Heart left ventricle (tissue), 16 donors: ENCODE measurements at places on chromosomes 3 and 15. TPM values are rescaled to one million over a fixed set of nuclear protein-coding genes. Genes with fewer than 3 reads are reported as not detected.

AMIGO3 gene
- not detected for total RNA-seq

CHRM5 gene
- not detected for total RNA-seq

CFAP100 gene
- total RNA-seq: not detected

TICRR gene
- not detected for total RNA-seq

HRH1 gene
- total RNA-seq: 4.0 TPM

GRCh38 chr3:175479800-175480199 is 620.7 kb downstream of the NAALADL2 start:
- no peaks in the 10 kb centered on the region for H3K36me3 ChIP-seq
- no peaks in the 10 kb centered on the region for H3K27me3 ChIP-seq
- H3K4me3 ChIP-seq: no peak overlapping the region
- no peak for DNase-seq

- H3K36me3 ChIP-seq: no peaks in the 10 kb centered on the region
- H3K27me3 ChIP-seq: peaks cover 8% of the 10 kb centered on the region
- peak; percentile 69 for DNase-seq
- H3K4me3 ChIP-seq: peak overlapping the region; percentile 61
Observed at GRCh38 chr3:126287536-126288241, 69.5 kb downstream of the KLF15 start.

DNA sequence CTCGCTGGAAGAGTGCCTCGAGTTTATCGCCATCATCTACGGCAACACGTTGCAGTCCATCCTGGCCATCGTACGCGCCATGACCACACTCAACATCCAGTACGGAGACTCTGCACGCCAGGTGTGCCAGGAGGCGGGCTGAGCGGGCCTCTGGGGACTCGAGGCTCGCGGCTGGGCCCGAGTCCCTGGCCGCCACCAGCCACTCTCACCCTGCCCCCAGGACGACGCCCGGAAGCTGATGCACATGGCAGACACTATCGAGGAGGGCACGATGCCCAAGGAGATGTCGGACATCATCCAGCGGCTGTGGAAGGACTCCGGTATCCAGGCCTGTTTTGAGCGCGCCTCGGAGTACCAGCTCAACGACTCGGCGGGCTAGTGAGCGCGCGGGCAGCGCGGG is 1.9 kb downstream of the GNAT1 start:
- H3K4me3 ChIP-seq: no peak overlapping the region
- no peaks in the 10 kb centered on the region for H3K36me3 ChIP-seq
- DNase-seq: no peak
- peaks cover 28% of the 10 kb centered on the region for H3K4me1 ChIP-seq

- no peaks in the 10 kb centered on the region for H3K27me3 ChIP-seq
- H3K36me3 ChIP-seq: peaks cover 14% of the 10 kb centered on the region
- H3K4me3 ChIP-seq: no peak overlapping the region
- H3K27ac ChIP-seq: no peak overlapping the region
Observed at GRCh38 chr3:124639406-124640237, 90.6 kb upstream of the UMPS start.

- DNase-seq: no peak
- H3K27ac ChIP-seq: no peak overlapping the region
- H3K4me3 ChIP-seq: no peak overlapping the region
- no peaks in the 10 kb centered on the region for H3K4me1 ChIP-seq
Observed at GRCh38 chr3:160856450-160856849, 100.4 kb downstream of the PPM1L start.

DNA sequence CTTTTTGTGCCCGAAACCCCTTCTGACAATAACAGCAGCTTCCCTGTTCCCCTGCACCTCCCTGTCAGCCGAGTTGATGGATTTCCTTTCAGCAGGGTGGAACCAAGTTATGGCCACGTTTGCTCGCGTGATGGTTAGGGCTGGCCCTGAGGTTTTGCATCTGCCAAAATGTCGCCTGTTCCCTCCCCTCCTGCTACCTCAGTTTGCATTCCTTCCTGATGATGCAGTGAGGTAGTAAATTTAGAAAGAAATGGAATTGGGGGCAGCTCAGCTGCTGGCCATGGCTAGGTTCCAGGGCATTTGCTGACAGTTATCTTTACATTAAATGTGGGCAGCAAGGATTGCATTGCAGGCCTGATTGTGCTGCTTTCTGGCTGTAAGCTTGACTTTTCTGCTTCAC is 13.2 kb downstream of the LIMD1 start:
- peak overlapping the region; percentile 87 for H3K27ac ChIP-seq
- peaks cover 80% of the 10 kb centered on the region for H3K4me1 ChIP-seq
- H3K36me3 ChIP-seq: no peaks in the 10 kb centered on the region
- no peak overlapping the region for H3K4me3 ChIP-seq
- DNase-seq: no peak

DNA sequence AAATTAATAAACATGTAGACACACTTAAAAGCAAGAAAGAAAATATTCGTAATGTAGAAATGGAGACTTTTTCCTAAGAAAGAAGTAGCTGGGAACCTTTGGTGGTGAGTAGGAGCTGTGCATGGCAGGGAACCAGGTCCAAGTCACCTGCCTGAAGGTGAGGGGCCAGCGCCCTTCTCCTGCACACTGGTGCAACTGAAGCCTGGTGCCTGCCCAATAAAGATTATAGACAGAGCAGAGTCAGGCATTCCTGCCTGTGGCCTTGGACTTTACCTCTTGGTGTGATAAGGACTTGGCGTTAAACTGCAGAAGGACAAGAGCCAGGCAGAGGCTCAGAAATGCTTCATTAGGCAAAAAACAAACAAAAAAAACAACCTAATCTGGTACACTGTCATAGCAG is 14.2 kb downstream of the CFAP91 start:
- no peak for DNase-seq
- no peak overlapping the region for H3K4me3 ChIP-seq
- H3K27me3 ChIP-seq: no peaks in the 10 kb centered on the region
- H3K4me1 ChIP-seq: no peaks in the 10 kb centered on the region
- peaks cover 2% of the 10 kb centered on the region for H3K36me3 ChIP-seq

DNA sequence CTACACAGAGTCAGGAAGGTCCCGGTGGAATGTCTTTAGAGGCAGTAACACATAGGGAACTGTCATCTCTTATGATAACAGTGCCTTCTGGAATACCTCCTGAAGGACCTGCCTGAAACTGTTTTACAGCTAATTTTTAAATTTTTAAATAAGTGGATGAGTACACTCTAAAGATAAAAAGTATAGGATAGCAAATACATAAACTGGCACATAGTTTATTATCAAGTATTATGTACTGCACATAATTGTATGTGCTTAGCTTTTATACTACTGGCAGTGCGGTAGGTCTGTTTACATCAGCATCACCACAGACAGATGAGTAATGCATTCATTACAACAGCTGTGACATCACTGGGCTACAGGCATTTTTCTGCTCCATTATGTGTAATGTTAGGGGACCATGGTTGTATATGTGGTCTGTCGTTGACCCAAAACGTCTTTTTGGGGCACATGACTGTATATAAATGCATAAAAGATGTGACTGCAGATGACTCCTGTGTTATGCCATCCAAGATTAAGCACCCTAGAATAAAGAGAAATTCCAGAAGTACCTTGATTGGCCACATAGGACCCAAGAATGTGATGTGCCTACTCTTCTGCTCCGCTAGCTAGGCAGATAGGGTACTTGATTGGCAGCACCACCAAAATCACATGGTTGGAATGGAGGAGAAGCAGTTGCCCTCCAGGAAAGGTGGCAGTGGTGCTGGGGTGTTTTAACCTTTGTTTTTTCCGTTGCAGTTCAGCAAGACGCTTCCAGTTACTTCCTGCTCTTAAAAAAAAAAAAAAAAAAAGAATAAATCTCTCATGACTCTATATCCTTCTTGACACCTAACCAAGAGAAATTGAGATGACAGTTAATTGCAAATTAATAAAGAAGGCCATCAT is 3.3 kb downstream of the VPS8 start:
- peaks cover 13% of the 10 kb centered on the region for H3K36me3 ChIP-seq
- DNase-seq: no peak
- no peak overlapping the region for H3K4me3 ChIP-seq
- peak overlapping the region; percentile 64 for H3K27ac ChIP-seq
- peaks cover 51% of the 10 kb centered on the region for H3K4me1 ChIP-seq
- H3K27me3 ChIP-seq: no peaks in the 10 kb centered on the region

DNA sequence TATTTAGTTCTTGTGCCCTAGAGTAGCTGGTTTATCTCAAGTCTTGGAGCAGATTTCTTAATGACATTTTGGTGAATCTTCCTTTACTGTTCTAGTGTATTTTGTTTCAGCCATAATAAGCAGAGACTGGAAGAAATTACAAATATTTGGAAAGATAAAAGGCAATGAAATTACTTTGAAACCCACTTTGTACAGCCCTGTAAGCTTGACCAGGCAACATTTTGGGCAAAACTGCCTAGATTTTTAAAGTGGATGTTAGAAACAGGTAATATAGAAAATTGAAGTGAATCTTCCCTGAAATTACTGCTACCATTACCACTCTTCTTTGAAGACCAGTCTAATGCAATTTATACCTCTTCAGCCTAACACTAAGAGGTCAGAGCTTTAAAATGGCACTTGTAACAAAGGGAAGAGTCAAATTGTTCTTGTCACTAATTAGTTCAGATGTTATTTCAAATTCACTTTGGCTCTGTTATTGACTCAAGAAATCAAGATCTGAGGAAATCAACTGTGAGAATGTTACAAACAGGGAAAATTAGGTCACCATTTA is 589.4 kb downstream of the NLGN1 start:
- no peaks in the 10 kb centered on the region for H3K4me1 ChIP-seq
- no peak for DNase-seq

DNA sequence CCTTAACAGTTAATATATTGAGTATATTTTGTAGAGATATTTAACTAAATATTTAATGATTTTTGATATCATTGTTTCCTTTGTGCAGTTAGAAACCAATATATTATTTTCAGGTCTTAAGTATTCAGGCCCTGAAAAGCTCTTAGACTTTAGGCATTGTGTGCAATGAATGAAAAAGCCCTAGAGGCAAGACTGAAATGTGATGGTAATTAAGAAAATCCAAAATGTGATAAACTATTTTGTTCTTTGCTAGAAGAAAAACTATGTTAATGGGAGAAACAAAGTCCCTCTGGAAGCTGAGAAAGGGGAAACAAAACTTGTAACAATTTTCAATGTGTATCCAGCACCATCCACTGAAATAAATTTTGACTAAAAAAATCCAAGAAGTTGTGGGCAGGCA is 54.6 kb upstream of the SSR3 start:
- no peaks in the 10 kb centered on the region for H3K27me3 ChIP-seq
- no peaks in the 10 kb centered on the region for H3K36me3 ChIP-seq

DNA sequence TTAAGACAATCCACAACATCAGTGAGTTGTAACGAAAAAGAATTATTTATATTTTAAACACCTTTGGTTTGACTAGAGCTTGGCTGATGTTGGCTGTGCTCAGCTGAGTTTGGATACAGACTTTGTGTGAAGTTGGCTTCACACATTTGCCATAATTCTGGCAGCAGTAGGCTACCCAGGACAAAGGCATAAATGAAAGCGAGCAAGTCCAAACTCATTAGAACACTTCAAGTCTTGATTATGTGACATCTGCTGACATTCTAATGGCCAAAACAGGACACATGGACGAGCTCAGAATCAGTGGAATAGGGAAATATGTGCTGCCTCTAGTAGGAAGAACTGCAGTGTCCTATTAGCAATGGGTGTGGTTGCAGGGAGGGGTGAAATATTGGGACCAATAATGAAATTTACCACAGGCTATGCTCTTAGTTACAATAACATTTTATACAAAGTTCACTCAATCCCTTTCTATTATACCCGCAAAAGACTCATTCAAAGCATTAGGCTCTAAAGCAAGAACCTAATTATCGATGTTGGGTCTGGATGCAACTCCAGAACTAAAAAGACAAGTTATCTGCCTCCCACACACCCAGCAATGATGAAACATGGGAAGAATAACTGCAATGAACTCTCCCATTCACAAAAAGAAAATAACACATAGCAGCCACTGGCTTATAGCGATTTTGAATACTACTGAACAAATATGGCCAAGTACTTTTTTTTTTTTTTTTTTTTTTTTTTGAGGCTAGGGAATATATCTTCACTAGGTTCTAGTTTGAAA is 493.9 kb upstream of the RASGRP1 start:
- no peaks in the 10 kb centered on the region for H3K27me3 ChIP-seq
- no peaks in the 10 kb centered on the region for H3K36me3 ChIP-seq
- H3K4me1 ChIP-seq: no peaks in the 10 kb centered on the region
- no peak for DNase-seq
- no peak overlapping the region for H3K27ac ChIP-seq

DNA sequence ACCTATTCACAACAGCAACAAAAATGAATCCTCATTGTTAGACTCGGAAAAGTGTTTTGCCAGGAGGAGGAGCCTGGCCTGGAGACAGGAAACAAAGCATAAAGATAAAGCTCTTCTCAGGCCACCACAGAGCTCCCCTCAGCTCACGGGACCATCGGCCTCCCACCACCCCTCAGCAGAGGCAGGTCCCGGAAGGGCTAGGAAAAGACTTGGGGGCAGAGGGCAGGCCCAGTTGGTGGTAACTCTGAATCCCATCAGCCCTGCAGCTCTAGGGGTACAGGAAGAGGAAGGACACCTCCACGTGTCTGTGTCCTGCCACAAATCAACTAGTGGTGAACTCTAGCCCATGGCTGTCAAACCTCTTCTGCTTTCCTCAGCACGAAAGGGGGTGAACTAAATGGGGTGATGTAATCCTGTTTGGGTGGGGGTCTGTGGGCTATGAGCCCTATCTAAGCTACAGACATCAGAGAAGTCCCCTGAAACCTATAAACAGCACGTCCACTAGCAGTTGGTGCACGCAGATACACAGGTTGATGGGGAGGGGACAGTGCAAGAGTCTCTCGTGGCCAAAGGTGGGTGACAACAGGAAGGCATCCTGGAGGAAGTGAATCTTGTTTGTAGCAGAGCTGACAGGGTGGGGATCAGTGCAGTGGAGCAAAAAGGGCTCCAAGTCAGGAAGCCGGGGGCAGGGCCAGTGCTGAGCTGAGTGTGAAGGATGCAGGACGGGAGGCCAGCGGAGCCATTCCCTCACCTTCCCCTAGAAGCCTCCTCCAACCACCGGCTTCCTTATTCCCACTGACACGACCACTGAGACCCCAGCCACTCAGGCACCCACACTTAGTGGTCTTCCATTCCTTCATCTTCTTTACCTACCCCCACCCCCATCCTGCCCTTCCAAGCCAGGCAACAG is 111.1 kb upstream of the HACD2 start:
- no peak for DNase-seq
- no peaks in the 10 kb centered on the region for H3K27me3 ChIP-seq
- peak overlapping the region; percentile 58 for H3K27ac ChIP-seq
- H3K4me3 ChIP-seq: peak overlapping the region; percentile 52

DNA sequence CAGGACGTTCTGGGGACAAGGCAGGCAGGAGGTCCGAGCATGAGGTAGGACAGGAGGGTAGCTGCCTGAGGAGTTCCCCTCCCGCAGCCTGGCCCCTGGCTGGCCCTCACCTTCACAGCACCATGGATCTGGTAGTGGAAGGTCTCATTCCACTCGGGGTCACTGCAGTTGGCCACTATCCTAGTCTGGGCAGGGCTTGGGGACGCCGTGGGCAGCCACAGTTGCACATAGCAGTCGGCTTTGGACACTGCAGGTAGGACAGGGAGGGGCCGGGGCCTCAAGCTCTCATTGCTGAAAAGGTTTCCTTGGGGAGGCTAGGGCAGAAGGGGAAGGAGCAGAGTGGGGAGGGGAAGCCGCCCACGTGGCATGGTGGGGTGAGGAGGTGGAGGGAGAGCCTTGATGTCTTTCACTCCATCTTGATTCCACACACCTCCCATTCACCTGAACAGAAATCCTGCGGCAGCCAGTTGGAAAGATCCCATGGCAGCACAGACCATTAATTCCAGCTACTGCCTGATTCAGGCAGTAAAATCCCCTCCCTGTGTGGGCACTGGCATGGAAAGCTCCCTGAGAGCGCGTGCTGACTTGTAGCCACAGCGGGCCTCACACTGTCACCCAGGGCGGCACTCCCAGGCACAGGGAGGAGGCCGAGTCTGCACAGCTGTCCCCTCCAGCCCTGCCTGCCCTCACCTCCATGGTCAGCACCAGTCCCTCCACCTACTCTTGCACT is 2.1 kb downstream of the PLA2G4F start:
- no peak overlapping the region for H3K27ac ChIP-seq
- H3K4me1 ChIP-seq: peaks cover 58% of the 10 kb centered on the region
- no peak overlapping the region for H3K4me3 ChIP-seq
- no peaks in the 10 kb centered on the region for H3K27me3 ChIP-seq
- DNase-seq: no peak
- no peaks in the 10 kb centered on the region for H3K36me3 ChIP-seq
